Osteocyte (in vitro differentiated cells): ENCODE measurements at places on chromosomes 7 and 10.

DNA sequence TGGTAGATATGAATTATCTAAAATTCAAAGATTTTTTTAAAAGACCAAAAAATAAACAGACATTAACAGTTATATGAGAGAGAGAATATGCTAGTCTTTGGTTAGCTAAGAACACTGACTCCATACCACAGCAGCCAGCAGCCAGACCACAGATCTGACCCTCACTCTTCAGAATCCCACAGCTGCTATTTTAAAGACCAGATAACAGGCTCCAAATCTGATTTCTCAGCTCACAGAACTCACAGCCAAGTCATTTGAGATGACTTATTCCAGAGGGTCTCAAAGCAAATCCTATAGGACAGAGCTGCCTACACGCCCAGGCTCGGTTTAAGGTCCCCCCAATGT is 20.4 kb downstream of the NUDCD3 start:
- peaks cover 29% of the 10 kb centered on the region for H3K4me1 ChIP-seq
- peaks cover 39% of the 10 kb centered on the region for H3K36me3 ChIP-seq
- H3K27ac ChIP-seq, result peak overlapping the region; percentile 10
- no peaks in the 10 kb centered on the region for H3K27me3 ChIP-seq
- DNase-seq, result no peak
- H3K4me3 ChIP-seq, result no peak overlapping the region

DNA sequence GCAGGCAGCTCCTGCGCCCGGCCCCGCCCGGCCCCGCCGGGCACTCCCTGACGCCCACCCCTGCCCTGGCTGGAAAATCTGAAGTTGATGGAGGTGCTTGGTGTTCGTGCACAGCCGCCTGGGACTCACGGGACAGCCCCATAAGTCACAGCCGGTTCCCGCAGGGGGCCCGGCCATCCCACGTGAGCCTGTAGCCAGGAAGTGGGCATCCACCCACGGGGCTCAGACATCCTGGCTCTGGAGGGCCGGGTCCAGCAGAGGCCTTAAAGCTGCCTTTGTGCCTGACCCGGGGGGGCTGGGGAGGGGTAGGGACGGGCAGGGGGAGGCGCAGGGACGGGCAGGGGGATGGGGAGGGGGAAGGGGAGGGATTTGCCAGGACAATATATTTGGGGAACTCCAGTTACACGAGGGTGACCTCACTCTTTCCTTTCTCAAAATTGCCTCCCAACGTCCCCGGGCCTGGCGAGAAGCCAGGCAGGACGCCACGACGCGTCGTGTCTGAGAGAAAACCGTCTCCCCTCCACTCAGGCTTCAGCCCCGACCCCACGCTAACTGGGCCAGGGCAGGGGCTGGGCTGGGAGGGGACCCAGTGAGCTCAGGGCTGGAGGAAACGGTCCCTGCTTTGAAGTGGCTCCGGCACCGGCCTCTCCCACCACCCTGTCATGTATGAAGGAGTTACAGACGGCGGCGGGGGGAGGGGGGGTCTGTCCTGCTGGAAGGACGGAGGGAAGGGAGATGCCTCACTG is 82.1 kb upstream of the PDGFA start:
- H3K27ac ChIP-seq, result peak overlapping the region; percentile 34
- no peak overlapping the region for H3K4me3 ChIP-seq
- no peaks in the 10 kb centered on the region for H3K36me3 ChIP-seq
- H3K27me3 ChIP-seq, result no peaks in the 10 kb centered on the region
- DNase-seq, result no peak
- peaks cover 42% of the 10 kb centered on the region for H3K4me1 ChIP-seq

DNA sequence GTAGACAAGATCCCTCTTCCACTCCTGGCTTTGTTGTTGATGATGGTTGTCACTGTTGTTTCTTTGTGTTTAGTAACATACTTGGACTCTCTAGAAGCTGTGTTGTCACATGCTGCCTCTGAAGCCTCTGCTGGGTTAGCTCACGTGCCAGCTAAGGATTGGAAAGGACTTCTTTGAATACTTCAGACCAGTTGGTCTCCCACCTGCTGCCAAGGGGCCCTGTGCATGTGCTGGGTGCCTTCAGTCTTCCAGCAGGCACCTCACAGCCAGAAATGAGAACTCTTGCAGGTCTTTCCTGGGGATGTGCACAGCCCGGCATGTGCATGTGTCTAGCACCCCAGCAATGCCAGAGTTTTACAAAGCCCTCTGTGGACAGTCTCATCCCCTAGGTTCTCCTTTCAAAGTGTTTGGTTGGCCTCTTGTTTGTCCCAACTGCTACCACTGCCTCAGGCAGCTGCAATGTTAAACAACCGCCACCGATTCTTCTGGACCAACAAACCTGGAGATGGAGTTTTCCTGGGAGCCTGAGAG is 21.7 kb upstream of the NCAPG2 start:
- no peak overlapping the region for H3K4me3 ChIP-seq
- H3K27me3 ChIP-seq, result no peaks in the 10 kb centered on the region

GRCh38 chr7:135795846-135796570 is 47.4 kb upstream of the FAM180A start:
- H3K27ac ChIP-seq, result no peak overlapping the region
- no peak overlapping the region for H3K4me3 ChIP-seq
- peaks cover 25% of the 10 kb centered on the region for H3K4me1 ChIP-seq

GRCh38 chr10:89580243-89580642 is 44.8 kb upstream of the SLC16A12 start:
- peaks cover 17% of the 10 kb centered on the region for H3K4me1 ChIP-seq
- no peaks in the 10 kb centered on the region for H3K27me3 ChIP-seq
- no peak for DNase-seq

DNA sequence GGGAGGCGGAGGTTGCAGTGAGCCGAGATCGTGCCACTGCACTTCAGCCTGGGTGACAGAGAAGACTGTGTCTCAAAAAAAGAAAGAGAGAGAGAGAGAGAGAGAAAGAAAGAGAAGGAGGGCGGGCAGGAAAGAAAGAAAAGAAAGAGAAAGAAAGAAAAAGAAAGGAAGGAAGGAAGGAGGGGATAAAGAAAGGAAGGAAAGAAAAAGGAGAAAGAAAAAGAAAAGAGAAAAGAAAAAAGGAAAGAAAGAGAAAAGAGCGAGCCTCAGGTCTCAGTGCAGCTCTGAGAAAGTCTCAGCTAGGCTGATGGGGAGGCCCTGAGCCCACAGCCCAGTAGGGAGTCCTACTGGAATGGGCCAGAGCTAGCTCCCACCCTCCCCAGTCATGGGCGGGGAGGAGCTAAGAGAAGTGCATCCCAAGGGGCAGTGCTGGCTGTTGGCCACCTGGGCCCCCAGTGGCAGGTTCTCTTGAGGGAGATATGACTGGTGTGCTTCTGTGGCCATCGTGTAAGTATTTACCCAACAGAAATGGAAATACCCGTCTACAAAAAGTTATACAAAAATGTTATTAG is 69.3 kb downstream of the ABRAXAS2 start:
- H3K4me1 ChIP-seq, result no peaks in the 10 kb centered on the region
- no peaks in the 10 kb centered on the region for H3K36me3 ChIP-seq
- H3K27ac ChIP-seq, result no peak overlapping the region
- H3K4me3 ChIP-seq, result no peak overlapping the region
- DNase-seq, result no peak
- no peaks in the 10 kb centered on the region for H3K27me3 ChIP-seq

- H3K36me3 ChIP-seq, result no peaks in the 10 kb centered on the region
- no peak overlapping the region for H3K4me3 ChIP-seq
- no peak overlapping the region for H3K27ac ChIP-seq
- no peaks in the 10 kb centered on the region for H3K4me1 ChIP-seq
Observed at GRCh38 chr10:129320340-129320739, 146.7 kb upstream of the MGMT start.

DNA sequence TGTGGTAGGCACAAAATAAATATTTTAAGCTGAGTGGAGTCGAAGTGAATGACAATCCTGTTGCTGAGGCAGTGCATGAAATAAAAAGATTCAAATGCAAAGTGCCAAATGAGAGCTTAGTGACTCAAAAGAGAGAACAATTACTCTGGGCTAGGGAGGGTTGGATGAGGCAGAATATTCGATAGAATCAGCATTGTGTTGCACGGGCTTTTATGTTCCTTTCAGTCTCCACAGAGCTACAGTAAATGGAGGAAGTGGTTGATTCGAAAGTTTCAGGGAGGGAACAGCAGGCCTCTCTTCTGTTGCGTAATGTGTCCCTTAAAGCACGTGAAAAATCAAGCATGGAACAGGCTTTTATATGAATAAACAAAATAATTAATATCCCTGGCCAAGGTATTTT is 599.3 kb upstream of the CELF2 start:
- H3K36me3 ChIP-seq, result no peaks in the 10 kb centered on the region
- no peak overlapping the region for H3K4me3 ChIP-seq
- no peaks in the 10 kb centered on the region for H3K4me1 ChIP-seq
- DNase-seq, result no peak
- H3K27me3 ChIP-seq, result no peaks in the 10 kb centered on the region
- no peak overlapping the region for H3K27ac ChIP-seq

DNA sequence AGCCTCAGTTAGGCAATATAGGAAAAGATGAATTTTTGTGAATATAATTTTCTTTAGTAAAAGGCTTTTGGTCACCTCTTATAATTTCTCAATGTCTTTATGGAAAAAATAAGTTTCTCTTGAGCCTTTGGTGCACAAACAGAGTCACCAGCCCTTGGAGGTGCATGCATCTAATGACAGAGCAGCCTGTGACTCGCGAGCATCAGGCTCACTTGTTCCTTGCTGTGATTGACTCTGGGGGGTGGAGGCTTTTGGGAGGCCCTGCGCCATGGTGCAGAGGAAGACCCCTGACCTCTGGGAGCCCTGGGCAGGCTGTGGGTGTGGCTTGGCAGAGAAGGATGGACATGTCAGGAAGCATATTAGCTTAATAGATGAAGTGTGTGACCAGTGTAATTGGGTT is 60.2 kb downstream of the FIGNL1 start:
- H3K36me3 ChIP-seq, result no peaks in the 10 kb centered on the region
- H3K27me3 ChIP-seq, result peaks cover 19% of the 10 kb centered on the region
- H3K27ac ChIP-seq, result no peak overlapping the region
- H3K4me3 ChIP-seq, result no peak overlapping the region
- H3K4me1 ChIP-seq, result no peaks in the 10 kb centered on the region

DNA sequence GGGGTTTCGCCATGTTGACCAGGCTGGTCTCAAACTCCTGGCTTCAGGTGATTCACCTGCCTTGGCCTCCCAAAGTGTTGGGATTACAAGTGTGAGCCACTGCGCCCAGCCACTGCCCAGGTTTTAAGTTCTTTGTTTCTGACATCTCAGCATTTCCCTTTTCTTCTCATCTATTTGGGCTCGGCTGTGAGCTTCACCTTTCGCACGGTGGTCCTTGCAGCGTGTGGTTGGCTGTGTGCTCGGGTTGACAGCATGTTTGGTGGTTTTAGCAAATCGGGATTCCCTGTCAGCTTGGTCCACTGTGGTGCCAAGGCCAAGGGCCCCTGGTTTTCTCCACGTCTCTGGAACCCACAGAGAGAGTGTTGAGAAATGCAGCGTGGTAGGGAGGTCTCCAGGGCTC is 138.8 kb downstream of the DNAJB6 start:
- H3K4me3 ChIP-seq, result no peak overlapping the region
- no peaks in the 10 kb centered on the region for H3K4me1 ChIP-seq
- peak; percentile 57 for DNase-seq

- no peak for DNase-seq
- peaks cover 31% of the 10 kb centered on the region for H3K4me1 ChIP-seq
- H3K27ac ChIP-seq, result no peak overlapping the region
- H3K36me3 ChIP-seq, result peaks cover 30% of the 10 kb centered on the region
Observed at GRCh38 chr7:768881-769504, 41.9 kb upstream of the PRKAR1B start.

- no peaks in the 10 kb centered on the region for H3K27me3 ChIP-seq
- DNase-seq, result no peak
- H3K27ac ChIP-seq, result no peak overlapping the region
- H3K36me3 ChIP-seq, result no peaks in the 10 kb centered on the region
Observed at GRCh38 chr10:82091413-82091812, 216.4 kb downstream of the NRG3 start.

GRCh38 chr7:55476852-55477780 is 95.2 kb downstream of the VOPP1 start:
- DNase-seq, result no peak
- no peak overlapping the region for H3K4me3 ChIP-seq
- H3K36me3 ChIP-seq, result peaks cover 14% of the 10 kb centered on the region
- H3K4me1 ChIP-seq, result peaks cover 42% of the 10 kb centered on the region
- H3K27ac ChIP-seq, result no peak overlapping the region

DNA sequence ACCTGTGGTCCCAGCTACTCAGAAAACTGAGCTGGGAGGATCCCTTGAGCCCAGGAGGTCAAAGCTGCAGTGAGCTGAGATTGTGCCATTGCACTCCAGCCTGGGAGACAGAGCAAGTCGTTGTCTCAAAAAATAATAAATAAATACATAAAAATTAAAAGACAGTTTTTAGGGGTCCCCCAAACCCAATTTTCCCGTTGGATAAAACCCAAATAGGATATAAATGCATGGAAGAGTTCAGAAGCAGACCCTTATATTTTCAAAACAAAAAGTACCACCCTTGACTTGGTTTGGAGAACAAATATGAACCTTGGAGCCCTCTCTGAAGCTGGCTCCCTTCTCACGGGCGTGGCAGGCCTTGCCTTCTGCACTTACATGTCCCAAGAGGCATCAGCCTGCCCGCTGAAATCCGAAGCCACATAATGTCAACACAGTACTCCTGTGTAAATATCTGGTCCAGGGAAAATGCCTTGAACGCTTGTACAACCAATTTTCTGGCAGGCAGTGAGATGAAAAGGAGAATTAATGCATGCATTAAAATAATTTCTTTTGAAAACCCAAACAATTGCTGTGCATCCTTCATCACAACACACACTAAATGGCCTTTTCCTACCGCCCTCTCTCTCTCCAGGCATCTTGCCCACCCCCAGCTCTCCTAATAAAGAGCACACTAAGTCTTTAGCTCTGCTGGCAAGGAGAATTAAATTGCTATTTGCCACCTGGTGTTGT is 46.4 kb upstream of the PARD3 start:
- H3K4me3 ChIP-seq, result no peak overlapping the region
- no peak overlapping the region for H3K27ac ChIP-seq
- no peak for DNase-seq
- peaks cover 24% of the 10 kb centered on the region for H3K27me3 ChIP-seq

DNA sequence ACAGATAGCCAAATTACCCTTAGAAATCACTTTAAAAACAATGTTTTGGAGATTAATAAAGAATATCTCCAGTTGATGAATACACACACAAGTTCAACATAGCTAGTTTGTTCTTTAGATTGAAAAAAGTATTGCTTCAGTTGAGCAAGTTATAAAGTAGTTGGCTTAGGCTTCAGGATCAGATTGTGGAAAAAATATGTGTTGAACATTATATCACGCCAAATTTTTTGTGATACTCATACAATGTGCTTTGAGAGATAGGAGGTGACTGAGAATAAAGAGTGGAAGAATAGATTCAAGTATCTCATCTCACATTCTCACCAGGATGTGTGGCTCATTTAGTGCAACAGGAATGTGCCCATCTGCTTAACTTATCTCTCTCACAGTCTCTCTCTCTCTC is 553.3 kb downstream of the HTR7 start:
- H3K27ac ChIP-seq, result no peak overlapping the region
- H3K36me3 ChIP-seq, result no peaks in the 10 kb centered on the region
- no peaks in the 10 kb centered on the region for H3K27me3 ChIP-seq
- H3K4me3 ChIP-seq, result no peak overlapping the region
- DNase-seq, result no peak
